Activated T-cell treated with anti-CD3 and anti-CD28 coated beads for 1 hour (primary cell): ENCODE measurements at places on chromosomes 12 and 14.

DNA sequence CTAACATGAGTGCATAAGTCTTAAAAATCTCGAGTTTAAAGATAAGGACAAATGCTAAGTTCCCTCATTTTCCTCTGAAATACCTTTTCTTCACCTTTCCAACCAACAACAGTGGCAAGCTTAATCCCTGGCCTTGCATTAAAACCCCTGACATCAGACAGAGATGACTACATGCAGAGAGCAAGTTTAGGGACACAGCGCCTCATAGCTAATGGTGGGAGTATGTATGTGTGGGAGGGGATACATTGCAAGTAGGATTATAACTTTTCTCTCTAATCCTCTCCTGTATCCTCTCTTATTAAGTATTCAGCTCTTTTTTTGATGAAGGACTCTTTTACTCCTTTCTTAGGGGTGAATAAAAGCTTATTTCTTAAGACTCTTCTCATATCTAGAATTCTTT, 547.1 kb downstream of the CCER1 start:
- DNase-seq: no peak

DNA sequence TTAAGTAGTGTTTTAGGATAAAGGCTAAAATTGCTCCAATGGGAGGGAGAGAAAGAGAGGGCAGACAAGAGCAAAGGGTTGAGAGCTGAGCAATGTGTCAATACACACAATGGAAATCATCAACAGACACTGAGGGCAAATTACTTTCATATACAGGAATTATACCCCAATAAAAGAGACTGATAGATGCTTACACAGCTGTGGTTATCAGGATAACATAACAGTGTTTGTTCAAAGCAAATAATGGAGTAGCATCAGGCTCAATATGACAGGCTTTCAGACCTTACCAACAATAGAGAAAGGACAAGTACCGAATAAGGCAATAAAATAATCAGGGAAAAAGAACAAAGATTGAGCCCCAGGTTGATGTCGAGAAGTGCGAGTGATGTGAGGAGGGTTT, 53.4 kb upstream of the DIO2 start:
- DNase-seq: no peak

GRCh38 chr12:54017027-54017788, 8.4 kb downstream of the HOXC8 start:
- DNase-seq: no peak

GRCh38 chr14:34180869-34181268, 230.0 kb upstream of the EGLN3 start:
- DNase-seq: no peak

DNA sequence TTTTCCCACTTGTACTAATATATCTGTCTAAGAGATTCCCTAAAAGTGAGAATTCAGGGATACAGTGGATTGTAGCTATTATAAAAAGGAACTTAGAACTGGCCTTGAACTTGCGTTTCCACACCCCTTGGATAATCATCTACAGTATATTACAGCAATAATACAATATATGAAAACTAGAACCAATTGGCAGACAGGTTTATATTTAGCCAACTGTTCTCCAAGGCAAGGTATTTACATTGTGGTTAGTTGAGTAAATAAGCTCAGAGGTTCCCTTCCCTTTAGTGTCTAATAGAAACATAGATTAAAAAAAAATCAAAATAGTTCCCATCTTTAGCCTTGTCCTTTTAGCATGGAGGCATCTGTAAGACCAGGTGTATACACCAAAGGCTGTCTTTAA, 42.1 kb downstream of the LIMA1 start:
- DNase-seq: no peak

GRCh38 chr12:57090924-57091637, 2.2 kb downstream of the NAB2 start:
- DNase-seq: no peak

- DNase-seq: no peak
Observed at GRCh38 chr14:101352567-101352966, 208.7 kb upstream of the DIO3 start.

DNA sequence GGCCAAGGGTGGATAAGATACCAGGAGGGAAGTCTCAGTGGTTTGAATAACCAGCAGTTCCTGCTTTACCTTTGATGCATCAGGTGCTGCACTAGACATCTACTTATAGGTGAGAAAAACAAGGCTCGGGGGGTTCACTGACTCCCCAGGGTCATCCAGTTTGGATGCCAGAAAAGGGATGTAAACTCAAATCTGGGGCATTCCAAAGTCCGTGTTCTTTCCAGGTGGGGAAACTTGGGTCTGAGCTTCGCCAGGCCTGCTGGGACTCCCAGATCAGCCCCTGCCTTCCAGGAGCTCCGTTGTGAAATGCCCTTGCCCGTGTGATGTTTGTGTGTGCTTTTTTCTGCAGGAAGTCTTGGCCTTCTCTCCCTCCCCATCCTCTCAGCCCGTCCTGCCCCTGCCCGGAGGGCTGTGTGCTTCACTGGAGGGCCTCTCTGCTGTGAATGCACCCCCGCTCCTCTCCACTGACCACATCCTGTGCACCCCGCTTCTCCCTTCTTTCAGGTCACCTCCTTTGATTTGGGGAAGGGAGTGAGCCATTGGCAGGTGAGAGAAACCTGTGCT, 42.1 kb downstream of the TSPAN9 start:
- no peak for DNase-seq

DNA sequence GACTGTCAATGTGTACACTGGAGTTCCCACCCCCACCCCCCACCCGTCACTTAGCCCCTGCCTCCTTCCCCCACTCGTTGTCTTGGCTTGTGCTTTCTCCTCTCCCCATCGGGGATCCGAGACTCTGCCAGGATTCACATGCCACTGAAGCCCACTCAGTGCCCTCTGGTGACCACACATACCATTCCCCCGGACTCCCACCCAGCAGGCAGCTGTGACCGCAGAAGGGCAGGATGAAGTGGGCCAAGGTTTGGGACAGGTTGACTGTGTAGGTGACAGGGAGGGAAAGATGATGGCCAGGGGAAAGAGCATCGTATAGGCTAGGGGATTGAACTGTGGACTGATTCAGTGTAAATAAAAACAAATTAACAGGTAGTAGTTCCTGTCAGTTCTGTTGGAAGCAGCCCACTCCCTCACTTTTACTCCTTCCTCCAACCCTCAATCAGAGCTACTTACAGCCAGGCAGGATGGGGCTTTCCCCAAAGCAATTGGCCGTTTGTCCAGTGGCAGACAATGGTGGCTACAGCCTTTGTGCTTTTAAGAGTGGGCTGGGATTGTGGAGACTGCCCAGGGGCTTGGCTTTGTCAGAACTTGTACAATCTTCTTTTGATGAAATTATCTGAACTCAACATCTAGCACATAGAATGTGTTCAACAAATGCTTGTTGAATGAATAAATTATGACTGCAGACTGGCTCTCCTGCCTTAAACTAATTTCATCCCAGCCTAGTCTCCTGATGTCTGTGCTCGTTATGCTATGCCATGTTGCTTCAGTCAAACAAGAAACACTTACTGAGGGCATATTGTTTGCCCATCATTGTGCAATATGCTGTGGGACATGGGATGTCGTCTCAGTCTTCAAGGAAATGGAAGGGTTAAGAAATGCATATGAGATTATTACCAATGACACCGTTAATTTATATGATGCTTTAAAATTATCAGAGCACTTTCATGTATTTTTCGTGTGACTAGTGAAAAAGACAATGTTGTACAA, 30.2 kb downstream of the TTC9 start:
- no peak for DNase-seq

GRCh38 chr14:92903359-92903758, 19.6 kb upstream of the CHGA start:
- DNase-seq: no peak

DNA sequence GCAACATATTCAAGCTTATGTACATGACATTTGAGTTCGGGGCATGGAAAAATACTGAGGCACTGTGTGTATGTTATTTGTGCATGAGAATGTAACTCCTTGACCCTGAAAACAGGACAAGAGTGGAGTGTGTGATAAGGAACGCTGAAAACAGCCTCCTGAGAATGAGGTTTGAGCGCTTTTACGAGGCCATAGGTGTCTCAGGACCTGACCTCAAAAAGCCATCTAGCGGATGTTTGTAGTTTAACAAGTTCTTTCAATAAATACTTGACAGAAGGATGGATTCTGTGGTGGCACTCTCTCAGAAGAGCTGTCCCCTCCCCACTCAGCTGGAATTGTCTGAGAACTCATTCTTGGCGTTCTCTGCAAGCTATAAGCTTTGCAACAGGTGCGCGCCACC, 350.5 kb upstream of the TMTC1 start:
- no peak for DNase-seq

GRCh38 chr14:96271421-96271762, 15.4 kb downstream of the BDKRB1 start:
- no peak for DNase-seq

DNA sequence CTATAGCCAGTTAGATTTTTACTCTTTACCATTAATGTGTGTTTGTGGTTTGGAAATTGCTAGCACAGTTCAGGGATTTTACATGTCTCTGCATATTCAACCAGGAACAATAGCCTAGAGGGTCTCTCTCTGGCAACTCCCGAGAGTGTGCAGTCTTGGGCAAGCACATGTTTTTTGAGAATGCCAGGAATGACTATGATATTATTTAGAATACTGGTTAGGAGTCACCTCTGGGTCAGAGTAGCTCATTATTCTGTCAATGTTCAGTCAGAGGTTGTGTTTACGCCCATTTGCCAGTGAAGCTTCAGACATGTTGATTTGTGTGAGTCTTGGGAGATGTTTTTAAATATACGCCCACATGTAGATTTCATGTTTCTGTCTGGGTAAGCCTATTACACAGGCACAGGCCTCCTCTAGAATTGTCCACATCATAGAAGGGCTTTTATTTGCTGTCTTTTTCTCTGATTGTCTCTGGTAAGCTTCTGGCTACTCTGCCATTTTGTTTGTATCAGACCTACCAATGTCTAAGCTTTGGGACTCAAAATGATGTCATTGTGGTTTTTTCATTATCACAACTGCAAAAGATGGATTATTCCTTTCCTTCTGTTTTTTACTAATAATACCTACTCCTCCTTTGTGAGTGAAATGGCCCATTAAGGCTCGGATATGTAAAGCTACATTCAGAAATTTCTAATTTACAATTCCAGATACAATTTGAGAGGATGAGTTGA, 203.1 kb upstream of the PPFIA2 start:
- no peak for DNase-seq

- no peak for DNase-seq
Observed at GRCh38 chr12:52428121-52428520, 6.0 kb downstream of the KRT75 start.

GRCh38 chr14:101899263-101899662, 65.1 kb upstream of the DYNC1H1 start:
- DNase-seq: no peak

GRCh38 chr12:80234667-80235066, 135.3 kb downstream of the OTOGL start:
- DNase-seq: no peak

DNA sequence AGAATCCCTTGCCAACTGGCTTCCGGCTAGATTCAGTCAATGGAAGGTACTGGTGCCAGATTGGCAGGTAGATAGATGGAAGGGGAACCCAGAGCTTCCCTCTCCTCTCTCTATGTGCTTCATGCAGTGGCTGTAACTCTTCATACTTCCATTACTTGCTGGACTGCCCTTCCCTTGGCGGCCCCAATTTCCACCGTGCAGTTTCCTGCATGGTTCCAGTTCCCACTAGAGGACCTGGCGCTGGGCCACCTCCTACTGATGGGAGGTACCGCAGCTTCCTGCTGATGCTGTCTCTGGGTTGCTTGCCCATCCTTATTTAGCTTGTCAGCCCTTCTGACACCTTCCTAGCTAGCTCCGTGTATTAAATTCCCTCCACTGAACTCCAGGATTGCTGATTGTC, 226.4 kb downstream of the ANO2 start:
- DNase-seq: no peak

DNA sequence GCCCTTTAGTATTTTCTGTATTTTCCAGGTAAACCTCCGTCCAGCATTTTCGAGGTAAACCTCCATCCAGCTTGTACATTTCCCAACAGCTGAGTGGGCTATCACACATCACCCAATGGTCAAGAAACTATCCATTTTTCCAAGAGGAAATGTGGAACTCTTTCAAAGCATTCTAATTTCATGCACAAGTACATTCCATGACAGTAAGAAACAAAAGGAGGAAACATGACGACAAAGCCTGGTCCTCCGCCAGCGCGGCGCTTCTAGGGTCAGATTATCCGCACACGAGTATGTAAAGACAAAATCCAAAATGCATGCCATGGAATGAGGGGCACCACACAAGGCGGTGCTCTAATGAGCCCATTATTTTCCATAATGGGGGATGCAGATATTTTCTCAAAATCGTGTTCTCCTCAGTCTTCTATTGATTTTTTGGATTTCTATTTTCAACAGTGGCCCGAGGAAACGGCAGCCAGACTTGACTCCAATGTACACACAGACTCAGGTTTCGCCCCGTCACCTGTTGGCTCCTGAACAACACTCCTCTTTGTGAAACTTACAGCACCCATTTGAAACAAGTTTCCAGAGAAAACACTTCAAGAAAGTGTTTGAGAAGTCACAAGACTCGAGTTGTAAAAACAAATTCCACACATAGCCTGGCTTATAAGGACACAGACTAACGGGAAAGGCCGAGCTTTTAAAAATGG, 107.4 kb downstream of the PRICKLE1 start:
- no peak for DNase-seq
